ENCODE measurements at places on chromosomes 3 and 15.

DNA sequence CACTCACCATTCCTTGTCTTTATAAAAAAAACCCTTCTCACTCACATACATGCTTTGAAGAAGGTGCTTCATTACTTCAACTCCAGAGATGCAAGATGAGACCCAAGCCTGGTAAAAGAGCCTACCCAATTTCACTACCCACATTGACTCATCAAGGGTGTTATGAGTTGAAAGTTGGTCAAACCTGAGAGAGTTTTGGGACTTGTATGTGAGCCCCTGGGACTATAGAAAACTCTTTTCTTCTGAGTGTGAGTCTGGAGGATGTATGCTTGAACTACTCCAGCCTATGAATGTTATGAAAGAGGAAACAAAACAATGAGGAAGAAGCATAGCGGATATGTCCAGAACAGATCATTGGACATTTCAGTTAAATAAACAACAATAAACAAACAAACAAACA is 106.5 kb upstream of the SATB1 start:
- DNase-seq = no peak

DNA sequence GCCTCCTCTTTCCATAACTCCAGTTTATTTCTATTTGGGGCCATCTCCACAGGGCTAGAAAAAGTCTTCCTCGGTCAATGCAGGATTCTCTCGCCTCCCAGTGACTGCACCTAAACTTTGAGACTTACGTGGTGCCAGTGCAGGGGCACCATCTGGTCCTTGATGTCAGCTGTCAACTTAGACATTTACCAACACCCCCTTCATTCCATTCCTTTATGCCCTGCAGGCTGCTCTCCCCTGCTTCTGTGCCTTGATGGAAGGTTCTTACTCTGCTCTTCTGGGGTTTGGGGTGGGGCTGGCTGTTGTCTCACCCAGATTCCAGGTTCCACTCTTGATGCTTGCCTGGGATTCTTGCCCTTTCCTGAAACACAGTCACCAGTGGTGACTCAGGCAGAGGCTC is 101.8 kb downstream of the ST8SIA2 start:
- no peak for DNase-seq

DNA sequence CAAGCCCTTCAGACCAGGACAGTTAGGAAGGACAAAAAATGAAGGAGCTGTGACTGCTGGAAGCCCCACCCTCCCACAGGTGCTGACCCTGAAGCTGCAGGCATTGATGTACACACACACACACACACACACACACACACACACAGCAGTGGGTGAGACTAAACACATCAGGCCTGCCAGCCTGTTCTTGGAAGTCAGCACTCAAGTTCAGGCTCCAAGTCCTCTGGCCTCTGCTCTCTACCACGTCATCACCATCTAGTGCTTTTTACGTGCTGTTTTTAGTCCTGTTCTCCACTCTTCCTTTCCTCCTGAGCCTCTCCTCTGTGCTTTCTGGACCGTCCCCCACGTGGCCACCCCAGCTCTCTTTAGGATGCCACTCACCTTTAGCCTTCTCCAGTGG is 5.4 kb upstream of the KBTBD12 start:
- no peak for DNase-seq

DNA sequence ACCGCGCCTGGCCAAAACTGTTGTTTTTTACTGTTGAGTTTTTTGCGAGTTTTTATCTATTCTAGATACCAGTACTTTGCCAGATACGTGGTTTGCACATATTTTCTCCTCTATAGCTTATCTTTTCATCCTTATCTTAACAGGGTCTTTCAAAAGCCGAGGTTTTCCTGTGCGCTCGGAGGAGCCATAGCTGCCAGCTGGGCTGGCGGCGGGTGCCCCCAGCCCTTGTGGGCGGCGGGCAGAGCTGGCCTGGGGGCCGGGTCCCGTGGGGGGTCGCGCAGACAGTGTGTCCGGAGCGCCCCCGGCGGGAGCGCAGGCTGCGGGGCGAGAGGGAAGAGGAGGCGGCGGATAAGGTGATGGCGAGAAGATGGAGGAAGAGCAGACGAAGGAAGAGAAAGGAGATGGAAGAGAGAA is 11.1 kb upstream of the EIF4A2 start:
- peak; percentile 20 for DNase-seq

DNA sequence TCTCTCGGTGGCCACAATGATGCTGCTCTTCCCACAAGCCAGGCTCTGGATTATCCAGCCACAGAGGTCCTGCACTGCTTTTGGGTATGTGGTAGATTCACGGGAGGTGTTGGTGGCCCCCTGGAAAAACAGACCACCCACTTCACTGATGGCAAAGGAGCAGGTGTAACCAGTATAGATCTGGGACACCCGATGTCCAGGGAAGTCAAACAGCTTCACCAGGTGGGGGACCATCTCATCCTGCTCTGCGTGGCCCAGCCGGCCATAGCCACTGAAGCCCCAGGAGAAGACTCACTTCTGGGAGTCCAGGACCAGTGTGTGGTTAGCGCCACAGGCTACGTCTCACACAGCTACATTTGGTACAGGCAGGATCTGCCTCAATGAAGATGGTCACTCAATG is 62.6 kb downstream of the CHCHD6 start:
- DNase-seq = no peak

DNA sequence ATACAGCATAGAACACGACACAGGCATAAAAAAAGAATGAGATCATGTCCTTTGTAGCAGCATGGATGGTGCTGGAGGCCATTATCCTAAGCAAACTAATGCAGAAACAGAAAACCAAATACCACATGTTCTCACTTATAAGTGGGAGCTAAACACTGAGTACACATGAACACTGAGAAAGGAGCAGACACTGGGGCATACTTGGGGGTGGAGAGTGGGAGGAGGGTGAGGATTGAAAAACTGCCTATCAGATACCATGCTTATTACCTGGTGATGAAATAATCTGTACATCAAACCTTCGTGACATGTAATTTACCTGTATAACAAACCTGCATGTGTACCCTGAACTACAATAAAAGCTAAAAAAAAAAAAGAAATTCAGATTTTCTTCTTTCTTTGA is 100.4 kb downstream of the PPM1L start:
- no peak for DNase-seq

DNA sequence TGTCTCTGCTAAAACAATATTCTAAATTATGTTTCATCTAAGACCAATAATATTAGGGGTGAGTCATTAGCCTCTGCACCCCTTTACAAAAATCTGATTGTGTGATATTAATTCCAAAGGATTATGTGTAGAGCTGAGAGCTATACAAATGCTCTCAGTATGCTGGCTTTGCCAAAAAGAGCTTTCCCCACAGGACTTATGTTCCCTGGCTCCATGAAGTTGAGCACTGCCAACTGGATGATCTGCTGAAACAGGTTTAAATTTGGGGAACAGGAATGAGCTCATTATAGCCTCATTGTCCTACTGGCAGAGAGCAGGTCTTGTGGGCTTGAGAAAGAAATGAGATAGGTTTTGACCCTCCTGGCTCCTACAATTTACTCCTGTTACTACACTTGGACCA is 347.8 kb upstream of the LMCD1 start:
- no peak for DNase-seq

- DNase-seq = no peak
These were observed 23.8 kb downstream of the C3orf20 start for GRCh38 chr3:14698601-14699244.

GRCh38 chr3:9420850-9421549 is 23.6 kb downstream of the SETD5 start:
- DNase-seq = no peak

GRCh38 chr15:23083115-23083514 is 43.7 kb upstream of the TUBGCP5 start:
- DNase-seq = no peak

GRCh38 chr3:177471733-177472480 is 274.6 kb upstream of the TBL1XR1 start:
- no peak for DNase-seq

DNA sequence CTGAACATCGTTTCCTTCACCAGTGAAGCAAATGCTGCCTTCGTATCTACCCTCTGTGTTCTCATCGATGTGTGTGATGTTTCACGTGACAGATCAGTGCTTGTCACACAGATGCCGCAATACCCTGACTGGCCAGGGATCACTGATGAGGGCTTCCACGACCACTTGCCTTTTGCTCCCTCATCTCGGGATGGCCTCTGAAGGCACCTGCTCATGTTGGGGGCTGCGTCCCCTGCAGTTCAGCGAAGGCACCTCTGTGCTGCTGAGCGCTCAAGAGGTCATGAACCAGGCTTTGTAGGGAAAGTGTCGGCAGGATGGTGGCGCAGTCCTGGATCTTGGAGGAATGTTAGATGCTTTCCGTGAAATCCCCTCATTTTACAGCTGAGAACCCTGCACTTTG is 79.2 kb upstream of the KLF13 start:
- no peak for DNase-seq

GRCh38 chr3:127490271-127491023 is 100.1 kb downstream of the TPRA1 start:
- DNase-seq = no peak

DNA sequence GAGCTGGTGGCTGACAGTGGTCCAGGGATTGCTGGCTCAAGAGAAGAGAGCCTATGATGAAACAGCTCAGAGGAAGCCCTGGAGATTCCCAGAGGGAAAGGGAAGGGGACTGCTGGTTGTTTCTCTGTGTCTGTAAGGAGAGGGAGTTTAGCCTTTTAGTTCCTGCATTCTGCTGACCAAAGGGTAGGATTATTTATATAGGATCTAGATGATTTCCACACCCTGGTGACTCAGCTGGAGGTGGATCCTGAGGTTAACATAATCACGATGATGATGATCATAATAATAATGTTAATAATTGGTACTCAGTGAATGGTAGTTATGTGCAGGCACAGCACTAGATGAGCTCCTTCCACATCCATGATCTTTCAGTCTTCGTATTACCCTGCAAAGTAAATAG is 144.9 kb downstream of the EPHB1 start:
- no peak for DNase-seq

DNA sequence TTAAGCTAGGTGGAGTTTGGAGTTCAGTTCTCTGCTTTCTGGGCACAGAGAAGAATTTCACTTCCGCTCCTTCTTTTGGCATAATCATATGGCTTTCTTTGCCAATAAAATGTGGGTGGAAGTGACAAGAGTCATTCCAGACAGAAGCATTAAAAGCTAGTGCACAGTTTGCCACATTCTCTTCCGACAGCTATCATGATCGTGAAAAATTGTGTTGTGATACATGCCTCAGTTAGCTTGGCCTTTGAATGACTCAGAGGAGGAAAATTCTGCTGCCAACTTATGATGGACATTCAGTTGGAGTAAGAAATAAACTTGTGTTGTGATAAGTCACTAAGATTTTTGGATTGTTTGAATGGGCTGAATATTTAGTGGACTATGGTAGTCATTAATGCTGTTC is 291.7 kb upstream of the SATB1 start:
- DNase-seq = no peak

- DNase-seq = no peak
These were observed 38.6 kb upstream of the APH1B start for GRCh38 chr15:63238796-63239195.

GRCh38 chr3:195821403-195822130 is 9.8 kb upstream of the MUC4 start:
- DNase-seq = no peak

DNA sequence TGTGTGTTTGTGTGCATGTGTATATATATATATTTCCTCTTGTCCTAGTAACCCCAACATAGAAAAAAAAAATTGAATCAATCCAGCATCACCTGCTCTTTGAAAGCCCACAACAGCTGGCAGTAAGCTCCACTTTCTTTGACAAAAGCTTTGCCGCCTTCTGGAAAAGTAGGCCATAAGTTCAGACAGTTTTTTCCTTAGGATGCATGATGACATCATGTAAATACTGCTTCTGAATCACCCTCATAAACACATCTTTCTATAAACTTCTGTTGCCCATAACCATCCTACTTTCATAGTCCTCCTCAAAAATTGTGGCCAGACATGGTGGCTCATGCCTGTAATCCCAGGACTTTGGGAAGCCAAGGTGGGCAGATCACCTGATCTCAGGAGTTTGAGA is 67.4 kb downstream of the CSNK1G1 start:
- no peak for DNase-seq

DNA sequence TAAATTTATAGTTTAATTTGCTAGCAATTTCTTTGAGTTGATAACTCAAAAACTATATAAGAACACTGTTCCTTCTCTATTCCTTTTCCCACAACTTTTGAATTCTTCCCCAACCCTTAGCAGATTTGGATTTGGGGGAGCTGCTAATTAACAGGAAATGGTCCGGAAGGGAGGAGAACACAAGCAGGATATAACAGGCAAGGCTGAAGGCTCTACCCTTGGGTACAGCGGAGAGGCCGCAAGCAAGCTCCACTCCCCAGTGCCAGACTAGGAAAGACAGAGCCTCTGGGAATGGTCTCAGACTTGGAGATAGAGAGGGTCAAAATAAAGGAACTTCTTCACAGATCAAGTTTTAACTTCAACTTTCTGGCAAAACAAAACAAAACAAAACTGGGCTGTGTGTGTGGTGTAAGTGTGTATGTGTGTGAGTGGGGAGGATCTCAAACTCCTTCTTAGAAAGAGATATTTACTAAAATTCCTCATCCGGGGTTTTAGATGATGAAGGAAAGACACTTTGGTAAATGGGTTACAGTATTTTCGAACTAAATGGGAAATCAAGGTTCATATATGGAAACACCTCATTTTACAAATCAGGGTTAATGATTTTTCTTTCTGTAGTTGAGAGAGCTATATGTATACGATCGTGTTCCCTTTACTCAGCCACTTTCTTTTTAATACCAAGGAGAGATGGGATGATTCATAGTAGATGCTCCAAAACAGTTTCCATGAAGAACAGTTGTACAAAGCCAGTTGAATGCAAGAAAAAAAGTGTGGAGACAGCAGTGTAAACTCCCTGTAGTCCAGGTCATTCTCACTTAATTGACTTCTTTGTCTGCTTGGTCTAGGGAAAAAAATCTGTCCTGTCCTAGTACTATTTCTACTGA is 161.1 kb downstream of the TP63 start:
- DNase-seq = no peak

GRCh38 chr15:76866716-76867321 is 38.3 kb downstream of the SCAPER start:
- DNase-seq = no peak

DNA sequence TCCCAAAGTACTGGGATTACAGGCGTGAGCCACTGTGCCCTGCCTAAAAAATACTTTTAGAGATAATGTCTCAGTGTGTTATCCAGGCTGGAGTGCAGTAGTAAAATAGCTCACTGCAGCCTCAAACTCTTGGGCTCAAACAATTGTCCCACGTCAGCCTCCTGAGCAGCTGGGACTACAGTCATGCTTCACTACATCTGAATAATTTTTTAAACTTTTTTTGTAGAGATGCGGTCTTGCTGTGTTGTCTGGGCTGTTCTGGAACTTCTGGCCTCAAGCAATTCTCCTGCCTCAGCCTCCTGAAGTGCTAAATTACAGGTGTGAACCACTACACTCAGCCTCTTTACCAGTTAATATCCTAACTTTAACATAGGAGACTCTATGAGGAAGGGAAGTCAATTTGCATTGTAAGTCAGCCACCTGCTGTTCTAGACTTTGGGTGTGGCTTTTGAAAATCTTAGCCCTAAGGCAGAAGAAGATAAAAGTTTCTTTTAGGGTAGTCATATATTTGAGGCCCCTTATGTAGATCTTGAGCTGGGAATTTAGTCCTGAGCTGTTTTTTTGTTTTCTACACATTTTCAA is 78.2 kb upstream of the RASGRP1 start:
- no peak for DNase-seq

- no peak for DNase-seq
These were observed 299.6 kb downstream of the ULK4 start for GRCh38 chr3:41662288-41662687.

GRCh38 chr15:29434280-29434679 is 164.7 kb upstream of the NSMCE3 start:
- DNase-seq = no peak

Measured in stimulated activated CD4-positive, alpha-beta T cell treated with anti-CD3 and anti-CD28 coated beads, Interleukin-4, amount 100 ng/mL, for 4 hours (primary cell).